Lower lobe of right lung (tissue), 2 donors: ENCODE measurements at places on chromosomes 4 and X. TPM values are rescaled to one million over a fixed set of nuclear protein-coding genes. Genes with fewer than 3 reads are reported as not detected.

GRCh38 chr4:54365691-54366090 lies 136.6 kb downstream of the PDGFRA start:
- no peaks in the 10 kb centered on the region for H3K27me3 ChIP-seq
- no peak overlapping the region for H3K27ac ChIP-seq

DNA sequence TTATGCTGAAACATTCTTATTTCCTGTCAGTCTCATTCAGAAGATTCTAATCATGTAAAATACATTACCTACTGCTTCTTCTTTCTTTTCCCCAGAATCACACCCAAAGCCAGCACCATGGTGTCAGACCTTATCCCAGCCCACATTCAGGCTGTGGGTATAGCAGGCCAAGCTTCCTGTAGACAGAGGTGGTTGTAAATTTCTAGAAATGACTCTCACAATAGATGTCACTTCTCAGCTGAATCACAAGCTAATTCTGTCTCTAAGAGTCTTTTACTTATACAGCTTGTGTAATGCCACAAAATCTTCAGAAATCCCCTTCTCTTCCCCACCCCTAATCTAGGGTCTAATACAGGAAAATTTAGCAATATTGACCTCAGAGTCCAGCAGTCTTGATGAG lies 239.6 kb downstream of the PARM1 start:
- H3K4me3 ChIP-seq: no peak overlapping the region
- no peaks in the 10 kb centered on the region for H3K36me3 ChIP-seq
- no peak overlapping the region for H3K27ac ChIP-seq
- no peaks in the 10 kb centered on the region for H3K27me3 ChIP-seq
- DNase-seq: no peak

- no peaks in the 10 kb centered on the region for H3K36me3 ChIP-seq
- no peaks in the 10 kb centered on the region for H3K27me3 ChIP-seq
- H3K27ac ChIP-seq: no peak overlapping the region
- no peak overlapping the region for H3K4me3 ChIP-seq
- DNase-seq: no peak
These were observed 23.3 kb downstream of the NRK start for GRCh38 chrX:105845631-105846030.

DNA sequence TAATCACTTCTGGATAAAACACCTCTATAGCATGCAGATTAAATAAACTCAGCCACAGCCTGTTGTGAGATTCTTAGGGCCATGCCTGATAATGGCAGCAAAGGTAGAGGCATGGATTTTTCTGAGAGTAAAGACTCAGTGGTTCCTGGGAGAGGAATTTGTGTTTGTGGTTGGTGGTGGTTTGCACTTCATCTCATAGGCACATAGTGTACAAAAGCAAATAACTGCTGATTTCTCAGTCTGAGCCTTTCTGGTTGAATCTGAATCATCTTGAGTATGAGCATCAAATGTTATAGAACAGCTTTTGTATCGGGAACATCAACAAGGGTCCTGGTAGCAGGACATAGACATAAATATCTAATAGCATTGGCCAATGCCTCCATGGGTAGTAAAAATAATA lies 274.3 kb downstream of the FRMPD4 start:
- H3K4me3 ChIP-seq: no peak overlapping the region
- no peak overlapping the region for H3K27ac ChIP-seq
- DNase-seq: no peak
- no peaks in the 10 kb centered on the region for H3K27me3 ChIP-seq
- H3K36me3 ChIP-seq: no peaks in the 10 kb centered on the region
- no peaks in the 10 kb centered on the region for H3K4me1 ChIP-seq

GRCh38 chrX:129823115-129823514 lies 20.6 kb downstream of the ZDHHC9 start:
- no peaks in the 10 kb centered on the region for H3K27me3 ChIP-seq
- H3K36me3 ChIP-seq: no peaks in the 10 kb centered on the region
- no peak for DNase-seq
- H3K4me3 ChIP-seq: no peak overlapping the region
- H3K4me1 ChIP-seq: no peaks in the 10 kb centered on the region
- no peak overlapping the region for H3K27ac ChIP-seq

GRCh38 chr4:134551348-134551747 lies 349.8 kb upstream of the PABPC4L start:
- H3K4me1 ChIP-seq: no peaks in the 10 kb centered on the region
- no peaks in the 10 kb centered on the region for H3K27me3 ChIP-seq
- no peak overlapping the region for H3K4me3 ChIP-seq

- H3K4me1 ChIP-seq: no peaks in the 10 kb centered on the region
- no peaks in the 10 kb centered on the region for H3K27me3 ChIP-seq
- DNase-seq: no peak
These were observed 58.9 kb downstream of the NAF1 start for GRCh38 chr4:163107754-163108153.

DNA sequence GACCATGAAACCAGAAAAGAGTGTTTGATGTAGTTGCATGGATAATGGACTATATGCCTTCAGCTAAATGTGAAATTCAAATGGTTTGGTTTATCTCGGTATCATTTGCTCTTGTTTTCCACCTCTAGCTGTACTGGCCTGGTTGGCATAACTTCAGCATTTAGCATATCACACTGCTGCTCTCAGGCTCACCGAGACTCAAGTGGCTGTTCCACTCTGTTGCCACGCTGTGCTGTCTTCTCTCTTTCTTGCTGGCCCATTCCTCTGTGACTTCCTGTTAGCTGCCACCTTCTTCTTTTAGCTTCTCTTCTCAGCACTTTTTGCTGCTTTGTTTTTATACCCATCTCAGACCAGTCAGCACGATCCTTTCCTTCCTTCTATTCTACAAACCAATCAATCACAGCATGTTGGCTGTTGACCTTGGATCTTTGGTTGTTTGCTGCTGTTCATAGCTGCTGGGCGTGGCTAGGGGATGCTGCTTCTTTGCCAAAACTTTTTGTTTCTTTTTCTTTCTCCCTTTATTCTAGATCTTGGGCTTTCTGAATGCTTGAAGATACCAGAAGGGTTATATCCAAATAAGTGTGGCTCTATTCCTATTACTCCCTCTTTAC lies 24.0 kb downstream of the INTS6L start:
- no peaks in the 10 kb centered on the region for H3K27me3 ChIP-seq
- H3K36me3 ChIP-seq: peaks cover 6% of the 10 kb centered on the region
- no peaks in the 10 kb centered on the region for H3K4me1 ChIP-seq

GRCh38 chr4:68148800-68149685 lies 19.4 kb upstream of the TMPRSS11F start:
- no peak overlapping the region for H3K27ac ChIP-seq
- DNase-seq: no peak
- no peaks in the 10 kb centered on the region for H3K4me1 ChIP-seq
- no peaks in the 10 kb centered on the region for H3K27me3 ChIP-seq
- H3K4me3 ChIP-seq: no peak overlapping the region

GRCh38 chr4:21992330-21992729 lies 43.8 kb upstream of the KCNIP4 start:
- no peaks in the 10 kb centered on the region for H3K36me3 ChIP-seq
- no peak overlapping the region for H3K27ac ChIP-seq
- no peaks in the 10 kb centered on the region for H3K4me1 ChIP-seq

GRCh38 chrX:56994375-56995270 lies 718 bp downstream of the SPIN3 start:
- H3K27ac ChIP-seq: peak overlapping the region; percentile 72
- no peaks in the 10 kb centered on the region for H3K27me3 ChIP-seq
- no peak for DNase-seq
- H3K4me1 ChIP-seq: peaks cover 4% of the 10 kb centered on the region
- peak overlapping the region; percentile 72 for H3K4me3 ChIP-seq

DNA sequence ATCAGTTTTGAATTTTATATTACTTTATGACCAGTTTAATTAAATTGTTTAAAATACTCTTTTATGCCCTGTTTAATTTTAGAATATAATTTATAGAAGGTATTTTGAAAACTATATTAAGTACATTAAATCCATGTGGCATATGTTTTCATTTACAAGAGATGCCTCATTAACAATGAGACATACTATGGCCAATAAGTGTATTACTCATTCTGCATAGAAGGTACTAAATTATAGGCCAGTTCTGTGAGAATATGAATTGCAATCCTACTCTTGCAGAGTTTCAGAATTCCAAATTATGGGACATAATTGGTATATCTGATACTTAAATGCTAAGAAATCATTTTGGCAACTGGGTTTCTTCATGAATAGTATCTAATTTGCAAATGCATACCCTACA lies 951.1 kb downstream of the FAT4 start:
- no peak overlapping the region for H3K27ac ChIP-seq
- H3K27me3 ChIP-seq: no peaks in the 10 kb centered on the region
- H3K4me1 ChIP-seq: no peaks in the 10 kb centered on the region
- DNase-seq: no peak

- H3K27me3 ChIP-seq: no peaks in the 10 kb centered on the region
- no peak overlapping the region for H3K27ac ChIP-seq
- no peaks in the 10 kb centered on the region for H3K36me3 ChIP-seq
- no peak overlapping the region for H3K4me3 ChIP-seq
- DNase-seq: no peak
These were observed 147.7 kb upstream of the GYPA start for GRCh38 chr4:144288011-144288903.

DNA sequence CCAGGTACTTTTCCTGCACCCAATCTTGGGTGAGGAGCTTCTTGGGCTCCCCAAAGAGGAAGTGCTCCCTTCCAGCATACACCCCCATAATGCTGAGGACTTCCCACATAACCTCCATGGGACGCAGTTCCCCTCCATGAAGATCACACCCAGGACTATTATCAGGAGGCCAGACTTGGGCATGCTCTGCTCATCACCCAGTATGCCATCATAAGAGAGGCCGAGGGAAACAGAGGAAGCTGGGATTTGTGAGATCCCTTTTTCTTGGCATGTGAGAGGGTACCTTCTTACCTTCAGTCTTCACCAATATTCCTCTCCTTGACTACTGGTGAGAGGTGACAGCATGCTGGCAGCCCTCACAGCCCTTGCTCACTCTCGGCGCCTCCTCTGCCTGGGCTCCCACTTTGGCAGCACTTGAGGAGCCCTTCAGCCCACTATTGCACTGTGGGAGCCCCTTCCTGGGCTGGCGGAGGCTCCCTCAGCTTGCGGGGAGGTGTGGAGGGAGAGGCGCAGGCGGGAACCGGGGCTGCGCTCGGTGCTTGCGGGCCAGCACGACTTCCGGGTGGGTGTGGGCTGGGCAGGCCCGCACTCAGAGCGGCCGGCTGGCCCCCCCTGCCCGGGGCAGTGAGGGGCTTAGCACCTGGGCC lies 15.7 kb upstream of the HSFX1 start:
- H3K4me1 ChIP-seq: no peaks in the 10 kb centered on the region
- no peaks in the 10 kb centered on the region for H3K27me3 ChIP-seq
- no peaks in the 10 kb centered on the region for H3K36me3 ChIP-seq

- H3K36me3 ChIP-seq: no peaks in the 10 kb centered on the region
- H3K4me3 ChIP-seq: no peak overlapping the region
- no peak for DNase-seq
- H3K27me3 ChIP-seq: no peaks in the 10 kb centered on the region
- H3K27ac ChIP-seq: no peak overlapping the region
These were observed 30.3 kb upstream of the NAF1 start for GRCh38 chr4:163196926-163197480.

DNA sequence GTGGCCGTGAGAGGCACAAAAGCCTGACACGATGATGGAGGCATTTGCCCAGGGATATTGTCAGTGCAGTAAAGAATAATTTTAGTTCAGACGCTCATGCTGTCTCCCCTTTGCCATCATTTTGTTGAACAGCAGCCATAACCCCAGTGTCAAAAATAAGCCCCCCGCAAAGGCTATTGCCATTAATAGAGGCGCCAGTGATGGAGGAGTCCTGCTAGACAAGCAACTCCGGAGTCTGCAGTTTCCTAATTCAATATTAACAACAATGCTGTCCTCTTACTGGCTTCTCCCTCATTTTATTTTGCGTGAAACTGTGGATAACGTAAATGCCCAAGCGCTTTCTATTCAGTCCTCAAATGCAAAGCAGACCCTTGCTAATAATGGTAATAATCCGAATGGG lies 603 bp upstream of the SMS start:
- no peaks in the 10 kb centered on the region for H3K36me3 ChIP-seq
- H3K27ac ChIP-seq: peak overlapping the region; percentile 76
- H3K4me1 ChIP-seq: no peaks in the 10 kb centered on the region
- no peaks in the 10 kb centered on the region for H3K27me3 ChIP-seq
- H3K4me3 ChIP-seq: peak overlapping the region; percentile 54

DNA sequence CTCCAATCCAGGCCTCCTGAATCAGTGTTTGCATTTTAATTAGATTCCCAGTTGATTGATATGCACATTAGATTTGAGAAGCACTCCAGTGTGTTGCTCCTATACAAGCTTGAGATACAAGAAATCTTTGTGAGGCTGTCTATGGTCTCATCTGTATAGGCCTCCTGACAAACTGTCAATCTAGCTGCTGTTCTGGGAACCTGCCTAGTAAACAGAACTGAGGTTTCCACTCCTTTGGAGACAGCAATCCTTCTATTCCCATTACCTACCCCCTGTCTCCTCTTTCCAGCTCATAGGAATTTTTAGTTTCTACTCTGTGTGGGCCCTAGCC lies 306.1 kb upstream of the EMCN start:
- H3K27ac ChIP-seq: no peak overlapping the region
- no peaks in the 10 kb centered on the region for H3K4me1 ChIP-seq
- H3K4me3 ChIP-seq: no peak overlapping the region
- H3K36me3 ChIP-seq: no peaks in the 10 kb centered on the region
- no peaks in the 10 kb centered on the region for H3K27me3 ChIP-seq
- no peak for DNase-seq

- H3K27ac ChIP-seq: no peak overlapping the region
- H3K4me3 ChIP-seq: no peak overlapping the region
- no peaks in the 10 kb centered on the region for H3K36me3 ChIP-seq
- H3K4me1 ChIP-seq: no peaks in the 10 kb centered on the region
- H3K27me3 ChIP-seq: no peaks in the 10 kb centered on the region
These were observed 920.4 kb upstream of the EPHA5 start for GRCh38 chr4:66590488-66591215.

GRCh38 chrX:24023972-24024669 lies 2.9 kb downstream of the KLHL15 start:
- H3K27me3 ChIP-seq: no peaks in the 10 kb centered on the region
- H3K4me1 ChIP-seq: peaks cover 4% of the 10 kb centered on the region
- H3K27ac ChIP-seq: peak overlapping the region; percentile 95
- DNase-seq: no peak

GRCh38 chr4:168551211-168551610 lies 54.4 kb downstream of the PALLD start:
- no peak overlapping the region for H3K27ac ChIP-seq
- H3K27me3 ChIP-seq: no peaks in the 10 kb centered on the region
- no peak overlapping the region for H3K4me3 ChIP-seq

TREX2 gene
- total RNA-seq: 0.80 TPM

GSPT2 gene
- total RNA-seq: 7.7 TPM

PPP4R3C gene
- total RNA-seq: not detected

USP51 gene
- total RNA-seq: 4.2 TPM

FAAH2 gene
- total RNA-seq: 6.1 TPM

CABS1 gene
- not detected for total RNA-seq
